Suppressor macrophage treated with lipopolysaccharide for 1 hour (primary cell): ENCODE measurements at places on chromosomes 6 and 20.

- no peak for DNase-seq
Observed at GRCh38 chr6:145968051-145968450, 3.9 kb upstream of the SHPRH start.

DNA sequence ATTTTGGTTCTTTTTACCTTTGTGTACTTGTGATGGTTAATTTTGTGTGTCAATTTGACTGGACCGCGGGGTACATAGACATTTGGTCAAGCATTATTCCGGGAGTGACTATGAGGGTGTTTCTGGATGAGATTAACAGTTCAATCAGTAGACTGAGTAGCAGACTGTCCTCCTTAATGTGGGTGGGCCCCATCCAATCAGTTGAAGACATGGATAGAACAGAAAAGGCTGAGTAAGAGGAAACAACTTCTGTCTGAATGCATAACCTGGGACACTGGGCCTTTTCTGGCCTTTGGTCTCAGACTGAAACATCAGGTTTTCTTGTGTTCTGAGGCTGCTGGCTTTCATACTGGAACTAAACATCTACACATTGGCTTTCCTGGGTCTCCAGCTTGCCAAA, 303.5 kb upstream of the RUNX2 start:
- no peak for DNase-seq

DNA sequence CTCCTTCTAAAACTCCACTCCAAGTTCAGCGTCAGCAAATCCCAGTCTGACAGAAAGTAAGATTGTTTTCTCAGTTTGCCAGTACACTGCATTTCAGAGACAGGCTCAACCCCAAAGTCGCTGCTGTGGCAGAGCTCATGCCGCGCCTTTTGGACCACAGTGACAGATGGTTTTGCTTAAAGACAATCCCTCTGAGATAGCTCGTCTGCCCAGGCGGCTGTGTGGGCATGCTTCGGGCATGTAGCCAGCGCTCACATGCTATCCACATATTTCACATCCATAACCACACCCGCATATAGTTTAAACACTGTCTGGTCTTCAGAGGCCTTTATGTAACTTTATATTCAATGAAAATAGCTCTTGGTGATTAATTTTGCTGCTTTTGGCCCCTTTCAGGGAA, 14.7 kb upstream of the PXDC1 start:
- no peak for DNase-seq

DNA sequence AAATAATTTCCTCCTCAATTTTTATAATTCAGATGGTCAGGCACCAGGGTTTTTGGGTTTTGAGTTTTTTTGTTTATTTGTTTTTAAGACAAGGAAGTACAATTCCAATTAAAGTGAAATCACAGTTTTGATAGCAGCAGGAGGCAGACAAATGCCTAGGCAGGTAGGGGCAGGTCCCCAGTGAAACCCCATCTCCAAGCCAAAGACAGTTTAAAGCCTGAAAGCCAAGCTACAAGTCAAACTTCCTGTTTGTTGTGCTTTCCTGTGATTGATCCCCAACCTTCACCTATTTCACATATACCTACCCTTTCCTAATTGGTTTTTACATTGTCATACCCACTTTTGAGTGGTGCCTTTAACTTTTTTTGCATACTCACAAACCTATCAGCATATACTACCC, 149.6 kb downstream of the MOXD1 start:
- no peak for DNase-seq

- DNase-seq = no peak
Observed at GRCh38 chr20:58194175-58194791, 34.2 kb downstream of the ANKRD60 start.

GRCh38 chr6:109183109-109183650, 87.9 kb downstream of the CEP57L1 start:
- no peak for DNase-seq

DNA sequence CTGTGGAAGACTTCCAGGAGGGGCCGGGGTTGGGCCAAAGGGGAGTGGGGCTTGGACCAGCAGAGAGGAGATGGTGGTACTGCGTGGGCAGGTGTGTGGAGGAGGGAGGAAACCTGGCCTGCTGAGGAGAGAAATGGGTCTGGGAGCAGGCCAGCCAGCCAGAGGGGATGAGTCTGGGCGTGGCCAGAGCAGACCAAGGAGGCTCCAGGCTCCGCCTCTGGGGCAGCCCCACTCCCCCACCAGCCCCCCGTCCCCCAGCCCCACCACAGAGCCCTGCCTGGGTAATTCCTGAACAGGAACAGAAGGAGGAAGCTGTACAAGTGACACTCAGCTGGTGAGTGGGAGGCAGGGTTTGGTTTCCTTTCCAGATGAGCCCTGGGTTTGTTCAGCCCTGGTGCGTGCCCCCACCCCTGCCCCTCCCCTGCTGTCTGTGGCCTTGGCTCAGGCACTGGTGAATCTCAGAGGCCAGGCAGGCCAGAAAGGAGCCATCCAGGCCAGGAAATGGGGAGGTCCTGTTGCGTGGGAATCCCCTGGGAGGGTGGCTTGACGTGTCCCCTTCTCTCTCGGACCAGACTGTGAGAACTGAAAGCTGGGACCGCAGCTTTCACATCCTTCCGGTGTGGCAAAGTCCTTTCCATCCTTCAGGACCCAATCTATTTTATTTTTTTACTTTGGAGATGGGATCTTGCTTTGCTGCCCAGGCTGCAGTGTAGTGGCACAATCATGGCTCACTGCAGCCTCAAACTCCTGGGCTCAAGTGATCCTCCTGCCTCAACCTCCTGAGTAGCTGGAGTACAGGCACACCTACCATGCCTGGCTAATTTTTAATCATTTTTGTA, 9.4 kb upstream of the SRC start:
- DNase-seq = peak; percentile 98

DNA sequence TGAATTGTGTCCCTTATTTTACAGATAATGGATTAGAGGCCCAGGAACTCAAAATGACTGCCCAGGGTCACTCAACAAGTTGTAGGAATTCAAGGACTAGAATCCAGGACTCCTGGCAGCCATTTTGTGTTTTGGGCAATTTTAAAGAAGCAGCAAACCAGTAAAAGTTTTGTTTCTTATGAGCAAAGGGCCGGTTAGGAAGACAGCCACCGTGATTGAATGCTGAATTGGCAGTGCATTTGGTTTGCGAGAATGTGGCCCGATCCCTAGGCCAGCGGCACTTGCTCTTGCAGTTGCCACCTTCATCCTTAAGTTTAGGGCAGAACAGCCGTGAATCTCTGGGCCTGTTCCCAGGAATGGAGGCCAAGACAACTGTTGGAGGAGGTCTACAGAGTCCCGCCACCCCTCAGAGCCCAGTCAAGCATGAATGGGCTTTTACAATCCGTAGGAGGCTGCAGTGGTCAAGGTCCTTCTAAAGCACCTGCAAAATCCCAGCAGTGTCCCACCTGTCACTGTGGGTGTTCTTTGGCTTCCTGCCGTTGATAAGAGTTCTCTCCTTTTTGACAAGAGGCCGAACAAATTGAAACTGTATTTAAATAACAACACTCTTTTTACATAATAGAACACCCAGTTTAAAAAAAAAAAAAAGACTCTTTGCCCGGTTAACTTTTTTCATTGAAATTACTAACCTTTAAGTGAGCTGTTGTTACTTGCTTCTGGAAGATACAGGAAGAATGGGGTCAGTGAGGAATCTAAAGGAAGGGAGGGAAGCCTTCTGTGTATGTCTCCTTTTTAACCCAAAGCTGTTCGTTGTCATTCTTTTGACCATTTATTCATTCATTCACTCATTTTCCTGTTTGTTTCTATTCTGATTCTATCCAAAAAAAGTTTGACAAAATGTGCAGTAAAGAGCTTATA, 68.7 kb downstream of the PHACTR2 start:
- DNase-seq = no peak

DNA sequence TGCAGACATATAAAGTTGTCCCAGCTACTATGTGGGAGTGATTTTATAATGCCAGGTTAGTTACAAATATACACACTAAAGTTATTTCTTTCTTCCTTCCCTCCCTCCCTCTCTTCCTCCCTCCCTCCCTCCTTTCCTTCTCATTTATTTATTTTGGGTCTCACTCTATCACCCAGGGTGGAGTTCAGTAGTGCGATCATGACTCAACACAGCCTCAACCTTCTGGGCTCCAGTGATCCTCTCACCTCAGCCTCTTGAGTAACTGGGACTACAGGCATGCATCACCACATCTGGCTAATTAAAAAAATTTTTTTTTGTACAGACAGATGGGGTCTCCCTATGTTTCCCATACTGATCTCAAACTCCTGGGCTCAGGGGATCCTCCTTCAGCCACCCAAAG, 59.2 kb downstream of the PHF20 start:
- DNase-seq = no peak

GRCh38 chr6:163415620-163416556, 1.4 kb downstream of the QKI start:
- peak; percentile 91 for DNase-seq

- DNase-seq = no peak
Observed at GRCh38 chr20:22910287-22910852, 124.7 kb upstream of the SSTR4 start.
